ENCODE measurements at places on chromosomes 1 and 21. TPM values are rescaled to one million over a fixed set of nuclear protein-coding genes. Genes with fewer than 3 reads are reported as not detected.

The EXTL1 gene
- 1.5 TPM for polyA plus RNA-seq

The PERM1 gene
- 0.30 TPM for polyA plus RNA-seq

The TSACC gene
- polyA plus RNA-seq = 2.0 TPM

The LRRC42 gene
- polyA plus RNA-seq = 38.8 TPM

The LCE6A gene
- polyA plus RNA-seq = not detected

The DENND2D gene
- polyA plus RNA-seq = 18.1 TPM

The AMY1B gene
- polyA plus RNA-seq = not detected

The SLC45A3 gene
- 8.2 TPM for polyA plus RNA-seq

The REG4 gene
- 0.71 TPM for polyA plus RNA-seq

The S100A16 gene
- 94.1 TPM for polyA plus RNA-seq

The PLEKHN1 gene
- polyA plus RNA-seq = 0.70 TPM

The DIPK1A gene
- polyA plus RNA-seq = 8.8 TPM

DNA sequence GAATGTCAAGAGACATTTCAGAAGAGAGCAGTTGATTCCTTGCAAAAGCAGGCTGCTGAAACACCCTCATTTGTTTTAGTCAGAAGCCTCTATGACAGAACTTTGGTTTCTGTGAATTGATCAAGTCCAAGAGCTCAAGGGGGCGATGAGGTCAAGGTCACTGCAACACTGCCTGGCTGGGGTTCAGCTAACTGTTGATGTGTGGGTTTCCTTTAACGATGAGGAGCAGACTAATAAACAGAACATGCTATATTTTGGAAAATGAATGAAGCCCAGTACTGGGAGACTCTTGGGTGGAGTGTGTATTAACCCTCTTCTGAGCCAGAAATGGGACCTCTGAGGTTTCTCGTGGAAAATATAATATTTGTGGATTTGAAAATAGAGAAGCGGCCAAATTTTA, 109.3 kb downstream of the ZC3H11B start:
- DNase-seq = no peak

- DNase-seq = no peak
These were observed 403 bp downstream of the MXRA8 start for GRCh38 chr1:1357871-1358432.

- DNase-seq = no peak
These were observed 223.2 kb downstream of the FOXD2 start for GRCh38 chr1:47661040-47661439.

GRCh38 chr1:234206651-234207284, 166.5 kb upstream of the COA6 start:
- no peak for DNase-seq

DNA sequence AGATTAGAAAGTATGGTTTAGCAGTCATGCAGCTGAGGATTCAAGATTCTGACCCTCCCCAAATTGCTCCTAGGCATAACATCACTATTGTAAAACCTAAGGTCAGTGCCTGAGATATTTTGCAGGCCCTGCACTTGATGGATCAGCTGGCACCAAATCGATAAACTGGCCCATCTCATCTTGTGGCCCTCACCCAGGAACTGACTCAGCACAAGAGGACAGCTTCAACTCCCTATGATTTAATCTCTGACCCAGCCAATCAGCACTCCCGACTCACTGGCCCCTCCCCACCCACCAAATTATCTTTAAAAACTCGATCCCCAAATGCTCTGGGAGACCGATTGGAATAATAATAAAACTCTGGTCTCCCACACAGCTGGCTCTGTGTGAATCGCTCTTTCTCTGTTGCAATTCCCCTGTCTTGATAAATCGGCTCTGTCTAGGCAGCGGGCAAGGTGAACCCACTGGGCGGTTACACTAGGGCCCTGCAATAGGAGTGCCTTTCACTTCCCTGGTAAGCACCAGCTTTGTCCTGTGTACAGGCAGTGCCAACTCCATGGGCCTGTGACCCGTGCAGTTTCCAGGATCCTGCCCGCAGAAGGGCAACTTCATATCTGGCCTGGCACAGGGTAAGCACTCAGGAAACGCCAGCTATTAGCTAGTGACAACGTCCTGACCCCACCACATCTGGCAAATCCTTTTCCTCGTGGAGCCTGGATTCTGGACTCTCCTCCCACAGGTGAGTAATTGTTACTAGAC, 28.7 kb upstream of the SLC2A5 start:
- DNase-seq = no peak

GRCh38 chr1:236421022-236421421, 26.9 kb downstream of the EDARADD start:
- DNase-seq = no peak

GRCh38 chr1:201736707-201737320, 92.1 kb upstream of the IPO9 start:
- no peak for DNase-seq

DNA sequence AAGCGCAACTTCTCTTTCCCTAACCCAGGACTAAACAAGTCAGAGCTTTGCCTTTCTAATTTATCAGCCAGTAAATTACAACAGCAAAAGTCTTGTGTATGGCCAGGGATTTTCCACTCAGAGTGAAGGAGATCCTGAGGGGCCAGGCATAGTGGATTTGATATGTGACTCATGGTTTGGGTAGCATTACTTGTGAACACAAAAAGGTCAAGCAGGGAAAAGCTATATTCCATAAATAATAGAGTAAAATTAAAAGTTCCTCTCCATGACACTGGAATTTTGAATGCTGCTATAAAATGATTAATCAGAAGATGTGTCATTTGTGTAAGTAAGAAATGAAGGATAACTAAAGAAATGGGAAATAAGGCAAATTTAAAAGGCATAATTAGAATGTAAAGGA, 284.8 kb downstream of the HLX start:
- DNase-seq = no peak

DNA sequence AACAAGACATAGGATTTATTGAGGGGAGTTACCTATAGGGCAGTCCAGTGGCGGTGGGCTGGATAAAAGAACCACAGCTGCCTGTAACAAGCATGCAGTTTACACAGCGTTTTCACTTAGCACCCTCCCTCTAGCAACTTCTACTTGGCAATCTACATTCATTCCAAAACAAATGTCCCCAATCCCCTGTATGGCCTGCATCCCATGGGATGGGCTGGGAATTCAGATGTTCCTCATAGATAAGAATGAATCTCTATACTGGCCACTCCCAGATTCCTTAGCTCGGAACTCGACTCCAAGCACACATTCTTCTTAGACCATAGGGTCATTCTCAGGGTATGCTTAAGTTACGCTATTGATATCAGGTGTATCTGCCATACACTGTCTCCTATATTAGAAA, 33.3 kb downstream of the PCP4 start:
- DNase-seq = no peak

GRCh38 chr21:39003982-39004633, 179.1 kb downstream of the PSMG1 start:
- DNase-seq = no peak

- no peak for DNase-seq
These were observed 37.0 kb downstream of the PKP1 start for GRCh38 chr1:201320168-201320788.

DNA sequence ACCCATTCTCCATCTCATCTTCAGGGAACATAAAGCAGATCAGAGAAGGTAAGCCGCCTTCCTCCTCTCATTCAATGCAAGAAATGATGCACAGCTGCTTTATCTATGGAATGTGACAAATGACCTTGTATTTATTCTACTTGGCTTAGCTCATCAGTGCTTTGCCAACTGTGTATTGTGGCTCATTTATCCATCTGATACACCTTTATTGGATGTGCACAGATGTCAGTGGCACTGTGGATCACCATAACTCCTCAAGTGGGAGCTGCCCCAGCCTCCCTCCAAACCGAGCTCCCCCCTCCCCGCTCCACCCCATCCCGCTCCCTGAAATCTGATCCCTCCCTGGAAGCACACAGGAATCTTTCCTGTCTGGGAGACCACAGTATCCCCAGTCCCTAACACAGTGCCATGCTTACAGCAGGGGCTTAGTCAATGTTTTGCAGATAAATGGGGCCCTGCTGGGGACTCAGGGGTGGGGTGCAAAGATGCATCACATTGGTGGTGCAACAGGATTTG, 156.0 kb upstream of the RAB4A start:
- DNase-seq = no peak

DNA sequence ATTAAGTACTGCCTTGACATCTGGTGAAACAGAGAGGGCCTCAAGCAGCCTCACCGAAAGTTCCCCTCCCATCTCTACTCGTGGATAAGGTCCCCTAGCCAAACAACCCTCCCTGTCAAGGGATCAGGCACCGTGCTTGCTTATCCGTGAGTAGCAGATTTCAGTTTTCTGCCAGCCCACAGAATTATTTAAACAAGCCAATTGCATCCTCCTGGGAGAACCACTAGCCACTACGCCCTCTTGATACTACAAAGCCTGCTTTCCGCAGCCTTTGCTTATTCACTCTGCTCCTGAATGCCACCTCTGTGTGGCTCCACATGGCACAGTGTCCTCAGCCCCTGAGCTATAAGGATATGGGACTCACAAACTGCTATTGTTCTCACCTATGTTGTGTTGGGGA, 5.9 kb upstream of the TFF2 start:
- DNase-seq = no peak

- DNase-seq = no peak
These were observed 569 bp upstream of the WARS2 start for GRCh38 chr1:119141020-119141424.

DNA sequence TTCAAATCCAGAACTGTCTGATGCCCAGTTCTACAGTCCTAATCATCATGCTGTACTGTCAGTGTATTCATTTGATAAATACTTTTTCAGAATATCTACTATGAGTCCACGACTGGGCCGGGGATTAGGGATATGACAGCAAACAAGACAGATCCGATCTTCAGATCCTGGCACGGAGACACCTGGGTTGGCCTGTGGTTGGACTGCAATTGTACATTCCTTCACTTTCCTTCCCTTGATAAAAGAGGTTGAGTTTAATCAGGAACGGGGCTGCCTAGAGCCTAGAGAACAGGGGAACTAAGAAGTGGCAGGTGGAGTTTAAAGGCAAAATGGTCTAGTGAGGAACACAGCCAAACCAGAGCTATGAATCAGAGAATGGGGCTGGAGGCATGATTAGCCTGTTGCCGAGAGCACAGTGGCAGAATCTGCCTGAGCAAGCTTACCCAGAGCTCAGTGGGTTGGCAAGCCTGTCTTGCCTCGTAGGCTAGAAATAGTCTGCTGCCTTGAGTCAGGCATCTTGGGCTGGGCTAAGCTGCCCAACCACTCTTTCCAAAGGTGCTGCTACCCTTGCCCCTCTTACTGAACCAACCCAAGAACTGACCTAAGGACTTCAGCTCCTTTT, 38.1 kb upstream of the PTCH2 start:
- DNase-seq = no peak

DNA sequence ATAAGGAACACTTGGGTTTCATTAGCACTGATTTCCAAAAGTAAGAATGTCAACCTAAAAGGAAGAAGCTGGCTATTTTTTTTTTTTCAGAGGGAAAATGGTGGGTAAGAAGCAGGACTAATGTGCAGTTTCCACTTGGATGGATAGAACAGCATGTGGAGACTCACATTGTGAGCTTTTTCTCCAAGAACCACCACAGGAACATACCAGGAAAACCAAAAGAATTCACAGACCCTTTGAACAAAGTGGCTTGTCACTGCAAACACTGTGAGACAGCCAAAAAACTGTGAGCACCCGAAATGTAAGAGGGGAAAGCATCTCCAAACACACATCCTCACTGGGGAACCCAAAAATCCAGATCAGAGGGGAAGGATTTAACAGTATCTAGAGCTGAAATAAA, 15.7 kb upstream of the MX1 start:
- no peak for DNase-seq

- no peak for DNase-seq
These were observed 16.2 kb upstream of the LY9 start for GRCh38 chr1:160779626-160780397.

DNA sequence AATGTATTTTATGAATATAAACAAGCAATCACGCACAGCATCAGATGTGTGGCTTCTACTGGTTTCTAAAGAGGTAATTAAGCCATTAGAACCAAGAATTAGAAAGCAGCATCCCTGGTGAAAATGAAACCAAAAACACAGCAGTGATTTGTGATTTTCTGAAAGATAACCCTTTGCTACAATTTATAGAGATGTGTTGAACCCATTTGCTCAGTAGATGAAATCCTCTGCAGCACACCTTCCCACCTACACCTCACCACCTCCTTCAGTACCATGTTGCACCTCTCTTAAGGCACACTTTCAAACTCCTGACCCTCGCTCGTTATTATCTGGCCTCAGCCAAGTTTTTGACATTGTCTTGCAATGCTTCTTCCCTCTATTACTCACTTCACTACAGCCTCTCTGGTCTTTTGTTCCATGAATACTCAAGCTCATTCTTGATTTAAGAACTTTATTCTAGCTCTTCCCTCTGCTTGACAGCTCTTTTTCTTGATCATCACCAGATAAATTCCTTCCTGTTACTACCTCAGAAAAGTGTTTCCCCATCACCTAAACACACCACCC, 38.6 kb downstream of the NSL1 start:
- DNase-seq = no peak

GRCh38 chr1:232040260-232040659, 413.7 kb downstream of the DISC1 start:
- DNase-seq = no peak

DNA sequence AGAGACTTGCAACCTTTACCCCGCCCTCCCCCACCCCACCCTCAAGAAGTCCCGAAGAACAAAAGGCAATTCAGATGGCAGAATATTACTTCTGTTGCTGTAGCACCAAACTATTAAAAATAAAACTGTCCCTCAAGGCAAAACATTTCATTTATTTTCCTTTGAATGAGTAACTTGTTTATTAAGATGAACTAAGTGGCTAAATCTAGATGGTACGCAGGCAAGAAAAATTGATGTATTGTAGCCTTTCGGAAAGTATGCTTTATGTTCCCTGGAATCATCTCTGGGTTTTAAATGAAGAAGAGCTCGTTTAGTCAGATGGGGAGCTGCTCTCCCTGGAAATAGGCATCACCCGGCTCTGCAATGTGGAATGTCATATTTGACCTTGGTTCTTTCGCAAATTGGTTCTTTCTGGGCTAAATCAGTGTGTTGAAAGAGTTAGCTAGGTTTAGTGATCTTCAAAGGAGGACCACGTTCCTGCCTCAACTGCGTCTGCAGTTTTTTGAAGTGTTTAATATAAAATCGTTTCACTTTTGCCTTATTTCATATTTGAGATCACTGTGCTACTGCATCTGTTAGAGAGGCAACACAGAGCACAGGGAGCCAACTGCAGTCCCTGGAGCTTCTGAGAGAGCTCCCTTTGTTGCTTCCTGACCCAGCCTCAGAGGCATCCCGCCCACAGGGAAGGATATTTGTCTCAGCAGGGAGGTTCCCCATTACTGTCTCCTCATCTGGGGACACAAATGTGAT, 61.8 kb downstream of the KIF26B start:
- no peak for DNase-seq

- no peak for DNase-seq
These were observed 240.9 kb downstream of the GRIK3 start for GRCh38 chr1:36793452-36793851.
